Stimulated activated CD8-positive, alpha-beta memory T cell treated with anti-CD3 and anti-CD28 coated beads, Interleukin-4, amount 100 ng/mL, for 1 hour (primary cell): ENCODE measurements at places on chromosomes 11 and 22.

DNA sequence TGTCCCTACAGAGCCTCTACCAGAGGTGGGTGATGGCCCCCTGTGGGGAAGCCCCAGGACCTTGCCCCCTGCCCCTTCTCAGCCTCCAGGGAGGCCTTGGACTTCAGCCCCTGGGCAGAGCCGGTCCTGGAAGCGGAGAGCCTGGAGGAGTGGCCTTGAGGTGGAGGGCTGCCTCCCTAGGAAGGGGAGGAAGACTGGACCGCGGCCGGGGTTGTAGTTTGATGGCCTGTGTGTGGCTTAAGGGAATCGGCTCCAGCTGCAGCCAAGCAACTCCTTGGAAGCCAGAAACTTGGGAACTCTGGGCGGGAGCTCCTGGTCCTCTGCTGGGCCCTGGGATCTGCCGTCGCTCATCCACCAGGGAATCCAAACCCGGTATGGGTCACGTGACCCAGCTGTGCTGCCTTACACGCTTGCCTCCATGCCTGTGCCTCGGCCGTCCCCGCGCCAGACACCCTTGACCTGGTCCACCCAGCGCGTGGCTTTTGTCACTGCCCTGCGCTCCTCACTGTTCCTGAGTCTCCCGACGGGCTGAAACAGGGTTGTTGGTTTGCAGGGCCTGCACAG lies 23.5 kb upstream of the ARHGAP8 start:
- no peak for DNase-seq

DNA sequence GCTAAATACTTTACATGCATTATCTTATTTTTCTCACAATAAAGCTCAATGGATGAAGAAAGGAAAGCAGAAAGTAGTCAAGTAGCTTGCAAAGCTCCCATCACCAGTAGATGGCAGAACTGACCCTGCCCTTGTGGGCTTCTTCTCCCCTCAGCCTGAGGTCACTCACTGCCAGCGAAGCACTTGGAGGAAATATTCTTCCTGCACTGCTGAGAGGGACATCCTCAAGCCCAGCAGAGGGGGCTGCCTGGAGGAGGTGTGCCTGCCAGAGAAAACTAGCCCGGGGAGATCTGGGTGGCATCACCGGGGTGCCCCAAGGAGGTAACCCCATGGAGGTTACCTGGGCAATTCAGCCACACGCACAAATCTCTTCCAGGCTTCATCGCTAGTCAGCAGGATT lies 6.6 kb downstream of the APOL4 start:
- no peak for DNase-seq

DNA sequence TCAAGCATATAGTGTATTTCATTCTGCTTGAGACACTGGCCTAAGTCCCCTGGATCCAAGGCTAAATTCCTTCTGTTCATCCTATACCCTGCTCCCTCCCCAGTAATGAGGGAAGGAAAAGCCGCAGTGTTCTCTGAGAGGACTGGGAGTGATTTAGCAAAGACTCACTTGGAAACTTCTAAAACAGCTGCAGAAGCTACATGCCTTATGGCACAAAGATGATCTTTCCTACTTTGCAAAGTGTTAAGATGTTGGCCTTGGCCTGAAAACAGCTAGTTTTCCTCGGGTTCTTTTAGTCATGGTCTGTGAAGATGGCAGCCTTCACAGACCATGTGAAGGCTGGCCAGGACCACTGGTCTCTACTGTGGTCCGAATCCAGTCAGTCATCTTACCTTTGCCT lies 65.7 kb downstream of the ABTB2 start:
- no peak for DNase-seq

- DNase-seq, result no peak
Observed at GRCh38 chr11:75480185-75481175, 45.3 kb downstream of the GDPD5 start.

GRCh38 chr11:68956142-68956541 lies 24.6 kb downstream of the MRGPRD start:
- no peak for DNase-seq

GRCh38 chr11:84720706-84721402 lies 906.3 kb downstream of the DLG2 start:
- no peak for DNase-seq

GRCh38 chr22:21758091-21758864 lies 22.7 kb upstream of the YPEL1 start:
- no peak for DNase-seq

DNA sequence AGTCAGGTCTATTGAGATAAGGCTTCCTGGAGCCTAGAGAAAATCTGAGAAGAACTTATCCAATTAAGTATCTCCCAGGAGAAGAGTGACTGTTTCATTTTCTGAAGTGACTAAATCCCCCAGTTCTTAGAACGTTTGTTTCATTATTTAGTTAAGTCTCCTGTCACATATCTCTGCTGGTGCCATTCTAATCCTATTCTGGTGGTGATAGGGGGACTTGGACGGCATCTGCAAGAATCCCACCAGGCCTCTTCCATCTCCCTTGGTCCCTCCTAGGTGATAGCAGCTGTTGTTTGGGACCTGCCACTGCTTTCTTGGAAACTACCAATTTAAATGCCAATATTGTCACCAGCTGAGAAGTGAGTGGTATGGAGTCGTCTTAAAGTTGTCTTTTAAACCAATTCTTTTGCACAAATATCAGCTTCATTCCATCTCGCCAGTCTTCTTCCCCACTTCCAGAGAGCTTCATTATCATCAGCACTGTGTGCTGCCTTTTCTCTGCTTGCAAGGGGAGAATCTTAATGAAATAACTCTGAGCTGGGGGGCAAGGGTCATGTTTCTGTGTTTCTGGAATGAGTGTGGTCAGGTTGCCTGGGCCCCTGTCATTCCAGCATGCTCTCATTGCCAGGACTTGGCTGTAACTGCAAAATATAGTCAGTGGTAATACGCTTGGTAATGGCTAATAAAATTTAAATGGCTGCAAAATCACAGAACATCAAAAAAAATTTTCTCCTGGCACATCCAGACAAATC lies 104.8 kb downstream of the LDLRAD3 start:
- DNase-seq, result no peak

DNA sequence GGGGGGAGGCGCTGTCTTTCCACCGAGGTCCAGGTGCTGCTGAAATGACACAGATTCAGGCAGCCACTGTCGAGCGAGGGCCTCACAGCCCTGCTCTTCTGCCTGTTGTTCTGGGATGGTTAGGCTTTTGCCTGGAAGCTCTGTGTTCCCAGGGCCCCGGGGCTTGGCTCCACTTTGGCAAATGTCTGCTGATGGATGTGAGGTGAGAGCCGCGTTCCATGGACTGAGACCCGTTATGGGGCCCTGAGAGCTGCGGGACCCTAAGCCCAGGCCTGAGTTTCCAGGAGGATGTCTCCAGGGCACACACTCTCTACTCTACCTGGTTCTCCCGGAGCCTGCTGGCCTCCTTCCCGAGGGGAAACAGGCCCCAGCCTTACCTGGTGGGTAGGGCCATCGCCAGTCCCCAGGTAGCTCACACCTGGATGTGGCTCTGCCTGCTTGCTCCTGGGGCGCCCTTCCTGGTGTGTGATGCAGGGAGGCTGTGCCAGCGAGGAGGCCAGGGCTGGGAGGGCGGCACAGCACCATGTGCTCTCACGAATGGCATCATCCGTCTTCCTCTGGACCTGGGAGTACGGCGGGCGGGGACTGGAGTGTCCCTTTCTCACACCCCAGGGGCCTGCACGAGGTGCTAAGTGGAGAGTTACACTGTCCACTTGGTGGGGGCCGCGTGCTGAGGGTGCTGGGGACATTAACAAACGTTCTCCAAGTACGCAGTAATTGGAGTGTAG lies 435.5 kb downstream of the TBC1D22A start:
- no peak for DNase-seq

- DNase-seq, result no peak
Observed at GRCh38 chr11:58744988-58745704, 13.4 kb upstream of the GLYAT start.
